Kidney glomerular epithelial cell (primary cell): ENCODE measurements at places on chromosomes 12 and 14.

DNA sequence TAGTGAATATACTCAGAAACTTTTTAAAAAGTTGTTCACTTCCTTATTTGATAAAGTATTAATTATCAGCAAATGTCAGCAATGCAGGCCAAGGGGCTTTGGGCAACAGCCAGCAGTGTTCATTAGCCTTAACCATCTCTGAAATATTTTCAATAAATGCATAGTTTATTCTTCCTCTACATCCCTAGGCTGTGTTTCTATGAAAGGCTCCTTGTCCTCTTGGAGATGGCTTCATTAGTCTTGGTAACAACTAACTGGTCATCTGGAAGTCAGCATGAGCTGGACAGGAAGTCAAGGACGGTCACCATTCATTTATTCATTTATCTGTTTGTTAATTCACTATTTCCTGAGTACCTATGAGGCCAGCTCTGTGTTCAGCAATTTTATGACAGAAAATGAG lies 124.0 kb upstream of the TMEM132D start:
- no peak for DNase-seq

DNA sequence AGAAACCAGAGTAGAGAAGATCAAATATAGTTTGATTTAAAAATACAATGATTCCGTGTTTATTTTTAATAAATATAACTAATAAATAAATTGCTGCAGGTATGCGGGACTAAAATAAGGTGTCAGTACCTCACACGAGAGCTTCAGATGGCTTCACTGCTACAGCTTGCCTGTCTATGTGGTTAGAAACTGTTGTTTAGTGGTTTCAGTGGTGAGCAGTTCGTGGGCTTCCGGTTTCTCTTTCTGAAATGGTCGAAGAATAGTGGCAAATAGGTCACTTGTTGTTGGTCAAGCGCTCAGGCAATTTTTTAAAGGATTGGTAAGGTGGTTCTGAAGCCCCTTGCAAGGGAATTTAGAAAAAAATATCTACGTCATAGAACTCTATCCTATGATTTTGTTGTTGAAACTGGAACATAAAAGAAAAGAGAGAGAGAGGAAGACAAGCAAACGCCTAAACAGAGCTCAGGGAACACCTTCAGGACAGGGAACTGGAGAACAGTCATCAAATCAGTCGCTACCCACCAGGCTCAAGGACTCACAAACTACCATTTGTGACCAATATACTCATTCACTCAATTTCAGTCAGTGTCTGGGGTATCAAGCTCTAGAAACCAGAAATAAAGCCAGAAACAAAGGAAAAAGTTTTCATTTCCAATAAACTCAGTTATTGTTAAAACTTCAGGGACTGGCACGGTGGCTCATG lies 31.3 kb downstream of the GABARAPL1 start:
- no peak for DNase-seq

GRCh38 chr14:80164991-80165721 lies 46.1 kb downstream of the DIO2 start:
- peak; percentile 42 for DNase-seq

DNA sequence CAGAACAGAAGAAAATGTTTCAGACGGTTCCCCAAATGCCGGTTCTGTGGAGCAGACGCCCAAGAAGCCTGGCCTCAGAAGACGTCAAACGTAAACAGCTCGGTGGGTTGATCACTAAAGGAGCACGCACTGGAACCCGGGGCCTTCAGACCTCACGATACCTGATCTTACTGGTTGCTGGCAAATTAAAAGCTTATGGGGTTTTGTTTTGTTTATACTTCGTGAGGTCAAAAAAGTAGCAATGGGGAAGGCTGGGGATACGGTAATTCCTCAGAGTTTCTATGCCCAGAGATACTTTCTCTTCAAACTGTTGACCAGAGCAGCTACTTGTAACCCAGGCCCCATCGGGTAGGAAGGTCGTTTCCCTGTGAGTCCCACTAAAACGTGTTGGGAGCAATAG lies 1.7 kb downstream of the CDKN1B start:
- peak; percentile 14 for DNase-seq

GRCh38 chr12:97630875-97631274 lies 168.3 kb downstream of the RMST start:
- no peak for DNase-seq

- DNase-seq: no peak
Observed at GRCh38 chr14:103916636-103917262, 11.5 kb upstream of the TDRD9 start.

DNA sequence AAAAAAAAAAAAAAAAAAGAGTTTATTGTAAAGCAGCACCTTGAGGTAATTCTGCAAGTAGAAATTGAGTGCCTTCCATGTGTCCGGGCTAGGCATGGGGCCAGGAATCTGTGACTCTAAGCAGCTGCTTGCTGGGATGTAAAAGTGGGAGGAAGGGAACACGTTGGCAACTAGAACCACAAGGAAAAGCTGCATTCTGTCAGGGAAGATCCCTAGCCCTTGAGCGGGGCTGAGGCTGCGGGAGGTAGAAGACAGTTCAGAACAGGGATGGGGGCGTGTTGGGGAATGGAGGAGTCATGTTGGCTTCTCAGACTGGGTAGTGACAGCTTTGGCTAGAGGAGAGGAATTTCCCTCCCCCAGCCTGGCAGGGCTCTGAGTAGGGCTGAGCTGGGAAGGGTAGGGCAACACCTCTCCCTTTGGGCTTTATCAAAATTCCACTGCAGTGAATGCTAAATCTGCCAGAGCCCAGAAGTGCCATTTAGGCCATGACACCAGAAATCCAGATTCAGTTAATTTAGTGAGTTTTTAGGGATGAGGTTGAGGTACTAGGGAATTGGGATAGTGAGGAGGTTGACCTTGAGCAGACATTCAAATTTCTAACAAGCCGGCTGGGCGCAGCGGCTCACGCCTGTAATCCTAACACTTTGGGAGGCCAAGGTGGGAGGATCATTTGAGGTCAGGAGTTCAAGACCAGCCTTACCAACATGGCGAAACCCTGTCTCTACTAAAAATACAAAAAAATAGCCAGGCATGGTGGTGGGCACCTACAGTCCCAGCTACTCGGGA lies 3.4 kb upstream of the TRAFD1 start:
- DNase-seq: peak; percentile 41
